ENCODE measurements at places on chromosomes 16 and 17.

DNA sequence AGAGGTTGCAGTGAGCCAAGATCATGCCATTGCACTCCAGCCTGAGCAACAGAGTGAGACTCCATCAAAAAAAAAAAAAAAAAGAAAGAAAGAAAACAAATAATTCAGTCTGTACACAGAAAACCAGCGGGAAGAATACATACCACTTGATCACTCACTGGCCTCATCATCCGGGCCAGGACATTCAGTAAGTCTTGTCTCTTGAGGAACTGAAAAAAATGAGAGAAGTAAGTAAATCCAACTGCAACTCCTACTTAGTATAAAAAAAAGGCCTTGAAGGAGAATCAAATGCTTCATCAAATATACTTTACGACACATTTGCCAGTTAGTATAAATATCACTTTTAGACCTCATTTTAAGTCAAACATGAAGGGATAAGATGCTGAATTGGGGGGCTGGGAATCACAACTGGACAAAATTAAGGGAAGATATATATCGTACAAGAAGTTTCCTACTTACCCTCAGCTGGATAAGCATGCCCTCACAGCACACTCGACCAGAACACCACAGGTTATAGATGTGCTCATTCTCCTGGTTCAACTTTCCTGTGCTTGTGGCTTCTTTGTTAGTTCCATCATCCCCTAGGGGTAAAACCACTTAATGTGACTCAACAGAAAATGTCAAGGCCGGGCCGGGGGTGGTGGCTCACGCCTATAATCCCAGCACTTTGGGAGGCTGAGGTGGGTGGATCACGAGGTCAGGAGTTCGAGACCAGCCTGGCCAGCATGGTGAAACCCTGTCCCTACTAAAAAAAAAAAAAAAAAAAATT lies 12.4 kb downstream of the CCDC47 start:
- DNase-seq, result no peak

- DNase-seq, result no peak
These were observed 9.6 kb upstream of the WNT9B start for GRCh38 chr17:46841561-46842379.

DNA sequence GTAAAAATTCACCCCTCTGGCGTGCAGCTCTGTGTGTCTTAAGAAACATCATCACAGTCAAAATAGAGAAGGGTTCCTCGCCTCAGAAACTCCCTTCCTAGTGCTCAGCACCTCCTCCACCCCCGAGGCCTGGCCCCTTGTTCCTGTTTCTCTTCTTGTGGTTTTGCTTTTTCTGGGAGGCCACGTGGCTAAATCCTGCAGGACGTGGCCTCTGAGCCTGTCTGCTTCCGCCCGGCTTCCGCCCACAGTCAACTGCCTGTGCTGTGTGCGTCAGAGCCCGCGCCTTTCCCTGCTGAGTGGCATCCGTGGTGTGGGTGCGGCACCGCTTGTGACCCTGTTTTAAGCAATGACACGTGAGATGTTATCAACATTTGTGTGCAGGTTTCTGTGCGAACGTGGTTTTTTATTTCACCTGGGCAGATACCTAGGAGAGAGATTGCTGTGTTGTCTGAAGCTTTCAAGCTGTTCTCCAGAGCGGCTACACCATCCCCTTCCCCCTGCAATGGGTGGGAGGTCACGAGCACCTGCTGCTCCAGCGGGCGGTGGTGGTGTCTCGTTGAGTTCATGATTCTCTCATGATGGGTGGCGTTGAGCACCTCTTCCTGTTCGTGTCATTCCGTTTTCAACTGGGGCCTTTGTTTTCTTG lies 21.7 kb downstream of the ACSF3 start:
- no peak for DNase-seq

- no peak for DNase-seq
These were observed 55.5 kb downstream of the SYT17 start for GRCh38 chr16:19223235-19224170.

DNA sequence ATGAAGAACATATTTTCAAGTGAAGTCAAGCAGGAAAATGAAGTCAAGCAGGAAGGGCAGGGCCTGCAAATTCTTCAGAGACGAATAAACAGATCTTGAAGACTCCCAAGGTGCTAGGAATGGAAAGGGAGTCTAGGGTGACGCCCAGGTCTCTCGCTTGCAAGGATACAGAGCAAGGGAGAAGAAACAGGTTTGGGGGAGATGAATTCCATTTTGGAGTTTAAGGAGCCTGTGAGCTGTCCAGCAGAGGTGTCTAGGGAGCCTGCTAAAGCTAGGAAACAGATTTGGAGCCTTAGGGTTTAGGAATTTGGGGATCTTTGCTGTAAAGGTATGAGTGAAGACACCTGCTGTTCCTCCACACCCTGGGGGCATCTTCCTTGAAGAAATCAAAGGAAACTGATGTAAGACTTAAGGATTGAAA lies 2.0 kb upstream of the UNKL start:
- no peak for DNase-seq

Measured in NCI-H1436 (cell line).